ENCODE measurements at places on chromosomes 7 and 10.

GRCh38 chr10:18140149-18140956, at the start of gene CACNB2:
Gene CACNB2 (plus strand): TSS chr10:18140424.
- H3K4me1 ChIP-seq: no peaks in the 10 kb centered on the region
- no peak within 1 kb of the TSS for H3K27ac ChIP-seq
- no peak for DNase-seq
- H3K4me3 ChIP-seq: no peak within 1 kb of the TSS

DNA sequence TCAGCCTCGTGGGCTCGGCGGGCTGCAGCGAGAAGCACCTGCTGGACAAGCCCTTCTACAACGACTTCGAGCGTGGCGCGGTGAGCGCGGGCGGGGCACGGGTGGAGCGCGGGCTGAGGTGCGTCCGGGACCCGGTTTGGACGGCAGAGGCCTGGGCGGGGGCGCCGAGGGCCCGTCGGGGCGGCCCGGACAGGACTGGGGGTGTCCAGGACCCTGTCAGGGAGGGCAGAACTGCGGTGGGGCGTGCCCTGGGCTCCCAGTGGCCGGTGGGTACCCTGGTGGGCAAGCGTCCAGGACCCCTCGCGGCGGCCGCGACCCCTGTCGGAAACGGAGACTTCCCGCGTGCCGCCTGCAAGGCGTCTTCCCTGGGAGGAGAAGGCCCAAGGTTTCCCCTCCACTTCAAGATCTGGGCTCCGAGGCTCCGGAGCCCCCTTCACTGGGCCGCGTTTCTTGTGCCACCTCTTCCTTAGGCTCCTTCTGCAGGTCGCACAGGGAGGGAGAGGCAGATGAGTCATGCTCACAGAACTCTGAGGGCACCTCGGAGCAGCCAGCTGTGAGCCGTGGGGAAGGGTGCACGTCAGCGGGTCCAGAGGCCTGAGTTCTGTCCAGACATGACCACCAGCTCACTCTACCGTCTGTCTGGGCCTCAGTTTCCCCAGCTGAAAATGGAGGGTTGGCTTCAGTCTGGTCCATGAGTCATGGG, 485 bp downstream of the ALOX5 start:
- peak overlapping the region; percentile 34 for H3K4me3 ChIP-seq
- H3K27me3 ChIP-seq: no peaks in the 10 kb centered on the region
- H3K27ac ChIP-seq: no peak overlapping the region
- DNase-seq: no peak

- no peak overlapping the region for H3K4me3 ChIP-seq
- no peak overlapping the region for H3K27ac ChIP-seq
- no peaks in the 10 kb centered on the region for H3K4me1 ChIP-seq
- H3K36me3 ChIP-seq: no peaks in the 10 kb centered on the region
Observed at GRCh38 chr7:1550846-1551155, 5.2 kb downstream of the TMEM184A start.

DNA sequence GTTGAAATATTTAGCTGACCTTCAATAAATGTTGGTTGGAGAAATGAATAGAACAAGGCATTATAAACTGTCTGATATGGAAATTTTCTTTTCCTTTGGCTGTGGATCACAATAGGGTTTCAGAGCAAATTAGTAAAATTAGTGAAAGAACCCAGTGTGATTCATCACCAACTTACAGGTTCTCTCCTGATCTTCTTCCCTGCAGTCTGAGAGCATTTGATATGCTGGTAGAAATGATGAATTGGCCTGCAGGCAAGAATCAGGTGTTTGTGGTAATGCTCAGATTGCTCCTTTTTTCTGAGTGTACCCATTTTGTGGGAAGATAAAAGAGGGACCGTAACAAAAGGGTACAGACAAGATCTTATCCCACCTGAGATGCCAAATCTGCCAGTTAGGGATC, 51.9 kb downstream of the BTAF1 start:
- H3K36me3 ChIP-seq: peaks cover 7% of the 10 kb centered on the region
- no peaks in the 10 kb centered on the region for H3K4me1 ChIP-seq
- no peak overlapping the region for H3K27ac ChIP-seq
- no peak for DNase-seq

DNA sequence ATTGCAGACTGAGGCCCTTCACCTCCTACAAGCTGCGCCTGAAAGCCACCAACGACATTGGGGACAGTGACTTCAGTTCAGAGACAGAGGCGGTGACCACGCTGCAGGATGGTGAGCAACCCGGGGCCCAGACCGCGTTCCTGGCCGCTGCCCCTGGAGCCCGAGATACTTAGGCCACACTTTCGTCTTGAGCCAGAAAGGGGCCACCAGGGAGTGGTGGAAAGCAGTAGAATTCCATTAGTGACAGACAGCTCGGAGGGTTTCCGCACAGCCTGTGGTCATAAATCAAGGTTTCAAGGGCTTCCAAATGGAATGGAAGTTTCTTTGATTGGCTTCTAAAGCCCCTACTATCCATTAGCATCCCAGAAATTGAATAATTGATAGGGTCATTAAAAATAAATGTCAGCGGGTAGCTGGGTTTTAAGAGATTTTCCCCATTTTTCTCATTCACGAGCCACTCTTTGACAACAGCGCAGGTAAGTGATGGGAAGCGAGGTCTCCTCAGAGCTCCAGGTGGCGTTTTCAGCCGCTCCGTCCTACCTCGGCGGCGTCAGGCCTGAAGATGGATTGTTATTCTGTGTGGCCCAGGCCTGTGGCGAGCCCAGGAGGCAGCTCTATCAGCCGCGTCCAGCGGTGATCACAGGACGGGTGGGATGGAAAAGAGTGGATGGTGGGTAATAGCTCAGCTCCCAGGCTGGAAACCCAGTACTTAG, 523.5 kb upstream of the FOXK1 start:
- no peak overlapping the region for H3K27ac ChIP-seq
- H3K36me3 ChIP-seq: no peaks in the 10 kb centered on the region
- H3K27me3 ChIP-seq: no peaks in the 10 kb centered on the region
- no peak for DNase-seq

DNA sequence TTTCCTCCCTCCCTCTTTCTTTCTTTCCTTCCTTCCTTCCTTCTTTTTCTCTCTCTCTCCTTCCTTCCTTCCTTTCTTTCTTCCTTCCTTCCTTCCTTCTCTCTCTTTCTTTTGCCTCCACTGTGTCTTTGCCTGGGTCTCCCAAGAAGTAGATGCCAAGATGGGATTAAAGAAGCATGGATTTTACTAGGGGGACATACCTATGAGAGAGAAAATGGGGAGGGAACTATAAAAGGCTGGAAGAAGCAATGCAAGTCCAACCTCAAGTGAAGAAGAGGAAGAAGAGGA, 33.3 kb upstream of the CRTAC1 start:
- H3K27me3 ChIP-seq: no peaks in the 10 kb centered on the region
- no peak overlapping the region for H3K27ac ChIP-seq
- H3K4me3 ChIP-seq: no peak overlapping the region
- no peak for DNase-seq
- no peaks in the 10 kb centered on the region for H3K36me3 ChIP-seq

DNA sequence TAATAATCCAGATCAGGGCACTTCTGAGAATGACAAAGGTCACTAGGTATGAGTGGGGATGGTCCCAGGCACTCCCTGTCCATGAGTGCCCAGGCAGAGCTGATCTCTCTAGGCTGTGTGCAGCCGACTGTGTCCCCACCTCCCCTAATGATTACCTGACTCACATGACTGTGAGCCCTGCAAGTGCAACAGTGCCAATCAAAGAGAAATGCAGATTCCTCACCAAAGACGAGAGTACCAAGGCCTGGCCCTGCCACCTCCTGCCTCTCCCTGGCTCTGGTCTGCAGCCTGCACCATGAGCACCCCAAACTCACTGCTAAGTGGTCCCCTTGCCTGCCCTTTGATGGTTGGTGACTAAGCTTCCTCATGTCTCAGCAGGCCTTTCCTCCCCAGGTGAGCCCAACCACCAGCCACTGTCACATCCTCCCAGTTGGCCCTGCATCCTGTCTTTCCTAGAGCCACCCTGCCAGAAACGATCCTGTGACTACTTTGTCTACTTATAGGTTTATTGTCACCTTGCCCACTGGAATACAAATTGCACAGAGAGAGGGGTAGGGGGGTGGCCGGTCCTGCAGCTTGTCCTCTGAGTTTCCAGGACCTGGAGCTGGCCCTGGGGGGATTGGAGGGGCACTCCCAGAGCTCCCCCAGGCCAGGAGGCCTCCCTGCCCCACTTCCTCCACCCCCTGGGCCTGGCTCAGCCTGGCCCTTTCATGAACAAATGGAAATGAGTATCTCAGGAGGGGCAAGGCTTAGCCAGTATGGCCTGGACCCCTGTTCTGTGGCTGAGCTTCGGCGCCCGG, 22.4 kb upstream of the GDF10 start:
- H3K27ac ChIP-seq: no peak overlapping the region
- no peaks in the 10 kb centered on the region for H3K36me3 ChIP-seq
- peak; percentile 24 for DNase-seq

Measured in effector memory CD4-positive, alpha-beta T cell (primary cell).